ENCODE measurements at places on chromosomes 6 and 20.

GRCh38 chr6:18277237-18278006 lies 13.1 kb upstream of the DEK start:
- no peak for DNase-seq

GRCh38 chr20:43878776-43879175 lies 35.9 kb upstream of the TOX2 start:
- DNase-seq = no peak

- DNase-seq = no peak
Observed at GRCh38 chr6:190596-191395, 101.5 kb upstream of the DUSP22 start.

DNA sequence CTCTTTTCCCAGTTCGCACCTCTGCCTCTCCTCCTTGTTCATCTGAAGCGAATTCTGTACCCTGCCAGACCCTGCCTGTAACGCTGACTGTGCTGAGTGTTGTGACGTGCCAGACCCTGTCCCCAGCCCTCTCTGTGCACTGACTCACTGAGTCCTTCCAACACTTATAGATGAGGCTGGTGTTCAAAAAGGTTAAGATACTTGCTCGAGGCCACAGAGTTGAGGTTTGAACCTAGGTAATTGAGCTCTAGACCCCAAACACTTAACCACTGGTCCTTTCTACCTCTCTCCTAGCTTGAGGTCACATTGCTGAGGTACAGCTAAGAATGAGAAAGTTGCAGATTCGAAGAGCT lies 45.7 kb upstream of the NEDD9 start:
- DNase-seq = no peak

- no peak for DNase-seq
Observed at GRCh38 chr6:138586638-138587037, 87.3 kb upstream of the NHSL1 start.

DNA sequence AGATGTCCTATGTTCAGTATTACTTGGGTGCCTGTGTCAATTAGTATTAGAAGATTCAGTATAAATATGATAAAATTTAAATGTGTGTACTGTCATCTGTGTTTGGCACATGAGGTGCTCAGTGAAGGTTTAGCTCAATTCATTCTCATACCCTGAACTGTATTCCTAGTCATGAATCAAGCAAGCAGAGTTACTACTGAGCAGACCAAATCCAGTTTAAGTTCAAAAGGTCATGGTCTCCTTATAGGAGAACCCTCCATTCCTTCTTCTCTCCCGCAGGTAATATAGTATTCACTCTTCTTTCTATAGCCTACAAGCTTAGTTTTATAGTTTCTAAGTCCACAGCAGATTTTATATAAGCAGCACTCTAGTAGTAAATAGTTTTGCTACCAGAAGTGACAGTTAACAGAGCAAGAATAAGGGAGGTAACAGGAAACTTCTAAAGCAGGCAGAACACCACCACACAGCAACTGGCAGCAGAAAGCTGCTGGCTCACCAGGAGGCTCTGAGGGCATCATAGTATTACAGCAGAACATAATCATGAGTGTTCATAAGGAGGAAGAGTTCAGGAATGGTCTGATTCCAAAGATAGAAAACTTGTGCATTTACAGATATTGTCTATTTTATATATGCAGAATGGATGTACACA lies 133.2 kb downstream of the SLC16A10 start:
- DNase-seq = no peak

- DNase-seq = peak; percentile 33
Observed at GRCh38 chr6:835476-836160, 142.7 kb upstream of the EXOC2 start.

DNA sequence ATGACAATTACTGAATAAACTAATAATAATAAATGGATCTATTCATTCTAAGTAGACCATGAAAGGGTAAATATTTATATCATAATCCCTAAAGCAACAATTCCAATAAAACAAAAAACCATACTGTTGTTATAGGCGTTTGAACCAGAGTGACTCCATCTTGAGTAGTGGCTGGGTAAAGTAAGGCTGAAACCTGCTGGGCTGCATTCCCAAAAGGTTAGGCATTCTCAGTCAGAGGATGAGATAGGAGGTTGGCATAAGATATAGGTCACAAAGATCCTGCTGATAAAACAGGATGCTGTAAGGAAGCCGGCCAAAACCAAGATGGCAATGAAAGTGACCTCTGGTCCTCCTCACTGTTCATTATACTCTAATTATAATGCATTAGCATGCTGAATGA lies 8.3 kb downstream of the OR2H1 start:
- no peak for DNase-seq

DNA sequence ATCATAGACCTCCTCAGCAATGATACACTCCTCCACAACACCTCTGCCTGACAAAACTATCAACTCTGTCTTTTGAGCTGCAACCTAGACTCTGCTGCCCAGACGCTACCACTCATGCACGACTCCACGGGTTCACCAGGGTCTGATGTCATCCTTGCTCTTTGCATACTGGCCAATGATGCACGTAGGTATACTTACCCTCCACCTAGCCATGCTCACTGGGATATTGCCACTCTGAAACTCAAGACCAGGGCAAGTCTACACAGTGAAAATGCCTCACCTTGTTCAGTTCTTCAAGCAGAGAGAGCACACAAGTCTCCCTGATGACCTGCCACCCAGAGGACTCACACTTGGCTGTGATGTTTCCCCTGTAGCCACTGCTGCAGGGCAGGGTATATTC lies 27.7 kb downstream of the ADGRF1 start:
- DNase-seq = no peak

DNA sequence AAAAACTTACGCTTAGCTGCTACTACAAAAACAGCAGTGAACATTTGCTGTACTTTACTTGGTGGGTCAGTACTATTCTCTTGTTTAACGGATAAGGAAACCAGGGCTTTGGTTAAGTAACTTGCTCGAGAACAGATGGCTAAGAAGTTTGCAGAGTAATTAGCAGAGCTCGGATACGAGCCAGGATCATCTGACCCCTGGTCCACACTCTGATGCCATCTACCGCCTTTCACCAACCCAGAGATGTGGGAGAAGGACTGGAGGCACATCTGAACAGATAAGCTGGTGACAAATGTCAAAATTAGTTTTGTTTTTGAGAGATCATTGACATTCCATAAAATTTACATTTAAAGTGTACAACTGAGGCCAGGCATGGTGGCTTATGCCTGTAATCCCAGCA lies 18.9 kb upstream of the RPL7L1 start:
- DNase-seq = no peak

DNA sequence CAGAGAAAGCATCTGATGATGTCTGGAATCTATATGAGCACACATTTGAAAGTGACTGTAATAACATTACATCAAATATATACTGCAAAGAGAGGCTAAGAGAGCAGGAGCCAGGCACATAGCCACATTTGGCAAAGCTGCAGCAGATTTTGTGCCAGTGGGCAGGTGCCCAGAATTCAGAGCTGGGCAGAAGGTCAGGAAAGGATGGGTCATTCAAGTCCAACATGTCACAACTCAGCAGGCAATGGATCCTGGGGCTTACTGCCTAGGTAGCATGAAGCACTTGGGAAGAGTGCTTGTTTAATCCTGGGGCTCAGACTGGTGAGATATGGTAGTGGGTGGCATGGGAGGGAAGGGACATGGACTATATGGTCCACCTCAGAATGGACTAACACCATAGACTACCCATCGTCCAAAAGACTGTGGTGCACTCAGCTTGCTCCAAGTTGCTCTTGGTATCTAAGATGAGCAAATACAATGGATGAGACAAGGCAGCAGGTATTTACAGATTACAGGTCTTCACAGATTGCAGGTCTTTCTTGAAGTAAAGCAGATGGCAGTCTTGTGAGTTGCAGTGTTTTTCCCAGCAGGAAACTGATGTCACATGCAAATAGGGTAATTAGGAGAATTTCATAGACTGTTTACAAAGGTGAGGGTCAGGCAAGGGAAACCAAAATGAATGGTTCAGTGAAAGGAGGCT lies 31.2 kb upstream of the SHLD1 start:
- DNase-seq = peak; percentile 53

- DNase-seq = no peak
Observed at GRCh38 chr20:1721687-1722512, 64.3 kb upstream of the SIRPG start.

DNA sequence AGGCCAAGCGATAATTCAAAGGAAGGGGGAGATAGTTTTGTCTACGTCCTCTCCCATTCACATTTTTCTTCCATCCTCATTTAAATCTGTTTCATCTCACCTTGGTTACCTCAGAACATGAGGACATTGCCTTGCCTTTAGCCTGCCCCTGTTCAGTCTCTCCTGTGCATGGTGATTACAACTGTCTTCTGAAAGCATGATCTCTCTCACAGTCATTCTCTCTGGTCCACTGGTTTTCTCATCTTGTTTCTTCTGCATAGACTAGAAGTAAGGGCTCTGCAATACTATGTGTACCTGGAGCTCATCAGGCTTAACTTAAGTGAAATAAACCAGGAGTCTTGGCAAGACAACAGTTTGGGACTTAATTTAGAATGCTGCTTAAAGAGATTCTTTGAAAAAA lies 31.4 kb downstream of the CLVS2 start:
- no peak for DNase-seq

- no peak for DNase-seq
Observed at GRCh38 chr6:150840185-150840584, 25.3 kb upstream of the MTHFD1L start.

- no peak for DNase-seq
Observed at GRCh38 chr6:127341471-127342202, 1.8 kb downstream of the ECHDC1 start.

- no peak for DNase-seq
Observed at GRCh38 chr6:160048471-160048870, 73.1 kb upstream of the SLC22A1 start.

Measured in heart left ventricle (tissue), 16 donors.